ENCODE measurements at places on chromosomes 6 and 20.
A peak's percentile ranks its signal among the peaks of the same experiment; 100 is the strongest.

- no peak for DNase-seq
Observed at GRCh38 chr6:170471491-170471890, 81.6 kb downstream of the PSMB1 start.

- DNase-seq, result no peak
Observed at GRCh38 chr20:38501858-38502436, 29.3 kb downstream of the RALGAPB start.

- no peak for DNase-seq
Observed at GRCh38 chr6:127776320-127776719, 124.5 kb downstream of the THEMIS start.

DNA sequence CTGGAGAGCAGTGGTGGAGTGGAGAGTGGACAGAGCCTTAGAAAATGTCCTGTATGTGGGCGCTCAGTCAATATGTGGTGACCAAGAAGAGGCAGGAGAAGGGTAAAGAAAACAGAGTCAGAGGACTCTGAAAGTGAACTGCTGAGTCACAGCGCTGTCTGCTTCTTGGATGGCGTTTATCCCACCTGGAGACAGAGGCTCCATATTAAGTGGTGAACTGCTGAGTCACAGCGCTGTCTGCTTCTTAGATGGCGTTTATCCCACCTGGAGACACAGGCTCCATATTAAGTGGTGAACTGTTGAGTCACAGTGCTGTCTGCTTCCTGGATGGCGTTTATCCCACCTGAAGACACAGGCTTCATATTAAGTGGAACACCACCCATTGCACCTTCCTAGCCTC is 119.3 kb upstream of the RALGAPA2 start:
- DNase-seq, result no peak

- DNase-seq, result peak; percentile 66
Observed at GRCh38 chr20:31674895-31675827, 37.4 kb downstream of the COX4I2 start.

GRCh38 chr6:26126394-26127235 is 39.4 kb downstream of the HFE start:
- DNase-seq, result no peak

- DNase-seq, result no peak
Observed at GRCh38 chr6:123030282-123030681, 34.2 kb downstream of the CLVS2 start.
